ENCODE measurements at places on chromosomes 3 and 15.

DNA sequence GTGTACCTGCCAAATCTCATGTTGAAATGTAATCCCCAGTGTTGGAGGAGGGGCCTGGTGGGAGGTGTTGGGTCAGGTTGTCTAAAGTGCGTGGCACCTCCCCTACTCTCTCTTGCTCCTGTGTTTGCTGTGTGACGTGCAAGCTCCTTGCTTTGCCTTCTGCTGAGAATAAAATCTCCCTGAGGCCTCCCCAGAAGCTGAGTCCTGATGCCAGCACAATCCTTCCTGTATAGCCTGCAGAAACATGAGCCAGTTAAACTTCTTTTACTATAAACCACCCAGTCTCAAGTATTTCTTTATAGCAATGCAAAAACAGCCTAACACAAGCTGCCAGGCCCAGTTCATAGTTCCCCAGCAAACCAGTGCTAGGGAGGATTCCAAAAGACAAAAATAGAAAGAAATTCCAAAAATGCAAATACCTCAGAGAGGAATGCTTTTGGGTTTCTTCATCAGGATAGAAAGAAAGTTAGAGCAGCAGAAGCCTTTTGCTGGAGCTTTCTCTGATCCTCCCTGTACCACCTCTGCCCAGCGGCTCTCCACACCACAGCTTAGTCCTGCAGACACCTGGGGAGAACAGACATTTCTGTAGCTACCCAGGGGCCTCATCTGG is 25.9 kb upstream of the CDV3 start:
- DNase-seq: no peak

DNA sequence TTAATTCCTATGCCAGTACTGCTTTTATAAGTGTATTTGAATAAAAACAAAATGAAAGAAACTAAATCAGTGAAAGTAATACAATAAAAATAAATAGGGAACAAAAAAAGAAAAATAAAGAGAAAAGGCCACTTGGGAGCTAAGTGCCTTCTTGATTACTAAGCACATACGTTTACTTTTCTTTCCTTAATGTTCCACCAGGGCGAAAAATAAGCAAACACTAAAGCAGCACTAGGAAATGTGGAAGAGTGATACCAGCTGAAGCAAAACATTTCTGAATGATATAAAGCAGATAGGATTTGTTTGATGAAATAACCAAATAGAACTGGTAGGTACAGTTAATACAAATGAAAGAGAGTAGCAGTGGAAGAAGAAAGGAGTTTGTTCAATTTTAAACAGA is 132.8 kb upstream of the ZPLD1 start:
- no peak for DNase-seq

- no peak for DNase-seq
These were observed 9.1 kb upstream of the LIPH start for GRCh38 chr3:185561374-185561943.

DNA sequence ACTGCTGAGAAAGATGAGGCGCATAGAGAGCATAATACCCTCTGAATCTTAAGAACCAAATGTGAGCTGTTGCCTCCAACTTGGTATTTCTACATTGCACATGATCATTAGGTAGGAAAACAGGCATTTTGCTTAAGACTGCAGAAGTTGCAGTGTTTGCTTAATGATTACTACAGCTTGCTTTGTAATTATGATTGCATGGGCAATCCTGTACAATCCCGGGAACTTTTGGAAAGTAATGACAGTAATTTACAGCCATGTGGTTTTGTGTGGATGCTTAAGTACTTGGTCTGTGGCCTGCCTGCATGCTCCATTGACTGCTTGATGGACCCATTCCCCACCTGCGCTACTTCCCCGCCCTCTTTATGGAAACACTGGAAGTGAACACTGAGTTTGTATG is 301.1 kb downstream of the DIPK2A start:
- no peak for DNase-seq

DNA sequence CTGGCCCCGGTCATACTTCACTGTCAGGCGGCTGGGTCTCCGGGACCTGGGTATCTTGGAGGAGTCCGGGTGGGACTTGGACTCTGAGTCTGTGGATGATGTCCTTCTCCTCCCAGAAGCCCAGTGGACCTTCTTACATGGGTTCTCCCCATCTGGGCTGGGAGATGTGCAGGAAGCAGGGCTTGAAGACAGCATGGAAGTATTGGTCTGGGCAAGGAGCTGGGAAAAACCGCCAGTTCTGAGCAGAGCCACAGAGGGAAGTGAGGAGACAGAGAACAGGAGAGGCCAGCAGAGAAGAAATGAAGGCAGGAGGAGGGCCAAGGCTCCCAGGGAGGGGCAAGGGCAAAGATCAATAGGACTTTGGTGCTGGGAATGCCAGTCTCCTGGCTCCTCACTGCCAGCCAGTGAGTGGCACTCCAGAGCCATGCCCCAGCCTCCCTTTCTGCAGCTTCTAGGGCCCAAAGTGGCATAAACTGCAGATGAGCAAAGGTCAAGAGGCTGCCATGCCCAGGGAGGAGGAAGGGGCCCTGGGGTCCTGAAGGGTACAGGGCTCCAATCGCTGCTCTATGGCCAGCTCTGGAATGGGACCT is at the start of gene PPP1R14D:
Gene PPP1R14D (minus strand): TSS at position 262 of the 590 bp plus-strand sequence. CDS start 67 bp downstream, at position 195.
- DNase-seq: no peak

GRCh38 chr3:99568663-99569335 is 69.6 kb upstream of the COL8A1 start:
- no peak for DNase-seq

DNA sequence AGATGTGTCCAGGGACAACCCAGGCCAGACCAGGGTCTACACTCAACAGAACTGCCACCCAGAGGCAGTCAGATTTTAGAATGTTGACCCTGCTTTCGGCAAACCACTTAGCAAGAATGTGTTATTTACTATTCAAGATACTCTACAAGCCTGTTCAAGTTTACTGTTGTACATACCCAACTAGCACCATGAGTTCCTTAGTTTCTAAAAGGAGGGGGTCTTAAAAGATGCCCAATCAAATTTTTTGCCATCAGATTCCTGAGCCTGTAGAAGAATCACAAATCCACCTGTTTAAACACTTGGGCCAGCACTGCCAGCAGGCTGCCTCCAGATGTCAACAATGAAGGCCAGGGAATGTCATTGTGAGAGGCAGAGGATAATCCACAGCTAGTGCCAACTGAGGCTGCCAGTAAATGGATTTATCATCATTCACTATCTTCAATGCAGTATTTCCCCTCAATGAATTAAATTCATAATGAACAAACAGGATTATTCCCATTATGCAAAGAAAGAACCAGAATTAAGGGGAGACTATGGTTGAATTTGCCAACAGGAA is 43.5 kb upstream of the SNRPA1 start:
- no peak for DNase-seq

- DNase-seq: no peak
These were observed 497.0 kb upstream of the CCDC54 start for GRCh38 chr3:106880206-106880605.

DNA sequence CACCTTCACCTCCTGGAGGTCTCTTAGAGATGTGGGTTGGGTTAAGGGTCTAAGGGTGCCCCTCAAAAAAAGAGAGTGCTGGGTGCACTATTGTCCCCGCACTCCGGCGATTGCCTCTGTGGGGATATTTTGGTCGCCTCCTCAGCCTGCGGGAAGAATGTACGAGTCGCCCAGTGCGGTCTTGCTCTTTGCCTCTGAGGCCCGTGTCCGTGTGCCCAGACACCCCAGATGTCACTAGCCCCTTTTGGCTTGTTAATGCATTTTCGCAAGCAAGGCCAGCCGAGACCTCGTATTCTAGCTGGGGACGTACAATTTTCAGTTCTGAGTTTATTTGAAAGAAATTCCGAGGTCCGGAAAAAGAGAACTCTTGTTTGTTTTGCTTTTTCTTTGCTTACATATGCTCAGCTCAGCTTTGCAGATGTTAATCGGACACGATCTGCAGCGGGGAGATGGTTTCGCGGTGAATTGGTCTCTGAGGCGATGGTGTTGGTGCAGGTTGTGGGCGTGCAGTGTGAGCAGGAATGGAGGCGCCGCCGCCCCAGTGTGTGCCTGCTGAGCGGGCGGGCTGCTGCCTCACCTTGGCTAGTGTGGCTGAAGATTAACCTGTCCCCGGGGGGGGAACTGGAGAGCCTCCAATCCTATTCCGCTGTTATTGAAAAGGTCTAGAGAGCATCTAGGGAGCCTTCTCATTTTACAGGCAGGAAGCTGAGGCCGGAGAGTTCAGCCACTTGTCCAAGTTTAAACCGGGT is 1.4 kb downstream of the ST6GAL1 start:
- DNase-seq: no peak

DNA sequence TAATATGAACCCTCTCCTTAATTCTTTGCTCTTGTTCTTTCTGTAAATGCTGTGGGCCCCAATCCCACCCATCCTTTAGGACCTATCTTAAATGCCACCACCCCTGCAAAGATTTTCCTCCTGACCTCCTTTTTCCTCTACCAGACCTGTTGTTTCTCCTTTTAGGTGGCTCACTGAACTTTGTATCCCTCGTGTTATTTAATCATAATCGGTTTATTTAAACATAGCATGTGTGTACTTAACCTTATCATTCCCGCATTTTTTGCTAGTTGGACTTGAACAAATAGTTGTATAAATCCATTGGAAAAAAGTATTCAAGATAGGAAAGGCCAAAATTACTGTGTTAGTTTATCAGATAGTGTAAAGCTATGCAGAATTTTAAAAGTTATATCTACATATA is 988 bp upstream of the NFKBIZ start:
- DNase-seq: no peak

DNA sequence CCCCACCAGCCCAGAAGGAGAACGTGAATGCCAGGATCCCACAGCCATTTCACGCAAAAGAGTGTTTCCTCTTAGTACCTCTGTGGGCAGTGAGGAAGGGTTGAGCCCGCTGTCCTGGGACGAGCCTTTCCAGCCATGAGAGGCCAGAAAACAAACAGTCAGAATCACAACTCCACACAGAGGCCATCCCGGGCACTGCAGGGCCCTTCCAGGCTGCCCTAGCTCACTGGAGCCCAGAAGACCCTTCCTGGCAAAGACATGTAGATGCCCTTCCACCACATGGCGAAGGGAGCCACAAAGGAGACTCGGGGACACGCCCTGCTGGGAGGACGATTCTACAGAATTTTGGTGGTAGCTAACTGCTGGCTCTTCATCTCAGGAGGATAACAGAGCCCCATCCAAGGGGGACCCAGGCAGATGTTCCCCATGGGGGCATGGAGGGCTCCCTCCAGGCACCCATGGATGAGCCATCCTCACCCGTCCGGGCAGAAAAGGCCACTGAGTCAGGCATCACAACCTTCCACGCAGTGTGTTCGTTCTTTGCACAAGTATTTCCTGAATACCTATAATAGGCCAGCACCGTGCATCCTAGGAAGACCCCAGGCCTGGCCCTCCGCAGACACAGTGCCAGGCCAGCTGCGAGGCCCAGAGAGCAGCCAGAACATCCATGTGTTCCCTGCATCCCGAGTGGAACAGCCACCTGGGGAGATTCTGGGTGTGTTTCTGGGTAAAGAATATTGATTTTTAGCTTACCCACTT is 47.2 kb downstream of the SLC12A8 start:
- no peak for DNase-seq

DNA sequence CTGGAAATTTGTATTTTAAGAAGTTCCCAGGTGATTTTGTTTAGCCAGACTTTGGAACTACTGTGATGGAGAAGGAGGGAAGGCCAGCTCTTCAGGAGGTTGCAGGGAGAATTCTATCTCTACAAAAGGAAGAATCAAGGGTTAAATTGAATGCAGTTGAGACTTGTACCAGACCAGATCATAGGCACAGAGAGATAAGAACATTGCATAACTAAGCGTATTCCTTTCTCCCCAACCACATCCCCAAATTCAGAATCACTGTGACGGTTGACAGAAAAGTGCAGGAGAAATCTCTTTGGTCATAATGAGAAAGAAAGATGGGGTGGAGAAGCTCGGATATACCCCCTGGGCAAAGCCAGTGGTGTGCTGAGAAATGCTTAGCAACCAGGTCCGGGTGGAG is 7.2 kb downstream of the PLD1 start:
- no peak for DNase-seq

- DNase-seq: no peak
These were observed 39.9 kb downstream of the KLF15 start for GRCh38 chr3:126317029-126317996.

DNA sequence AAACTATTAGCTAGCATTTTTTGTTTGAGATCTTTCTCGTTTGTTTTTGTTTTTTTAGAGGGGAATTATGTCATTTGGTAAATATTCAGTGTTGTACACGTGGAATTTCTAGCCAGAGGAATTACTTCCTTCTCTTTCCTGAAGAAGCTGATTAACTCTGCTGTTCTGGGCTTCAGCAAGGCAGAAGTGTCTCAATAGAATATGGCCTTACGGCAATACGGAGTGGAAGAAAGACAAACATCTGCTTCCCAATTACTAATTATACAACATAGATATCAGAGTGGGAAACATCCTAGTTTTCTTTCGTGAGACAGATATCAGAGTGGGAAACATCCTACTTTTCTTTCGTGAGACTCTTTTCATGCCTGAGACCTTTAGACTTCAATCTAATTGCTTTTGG is 11.9 kb downstream of the P3H2 start:
- DNase-seq: no peak

GRCh38 chr15:68991723-68992122 is 22.8 kb upstream of the NOX5 start:
- no peak for DNase-seq

- DNase-seq: no peak
These were observed 582.3 kb downstream of the EDEM1 start for GRCh38 chr3:5769825-5770224.

DNA sequence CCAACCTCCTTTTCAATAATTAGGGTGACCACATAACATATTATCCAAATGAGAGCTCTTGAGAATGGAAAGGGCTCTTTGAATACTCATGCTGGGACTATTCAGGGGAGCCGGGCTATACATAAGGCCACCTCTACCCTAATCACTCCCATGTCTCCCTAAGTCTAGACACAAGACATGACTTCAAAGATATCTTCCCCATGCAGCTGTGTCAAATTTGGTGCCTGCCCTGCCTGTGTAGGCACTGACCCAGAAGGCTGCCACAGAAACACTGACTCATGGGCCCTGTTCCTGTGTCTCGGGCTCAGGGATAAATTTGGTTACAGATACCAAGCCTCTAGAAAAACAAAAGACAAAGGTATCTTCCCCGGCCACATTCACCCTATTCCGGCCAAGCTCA is 70.3 kb downstream of the MYLK start:
- DNase-seq: no peak

All from skeletal muscle cell (primary cell).